Left ventricle myocardium inferior (tissue), 1 donor: ENCODE measurements at places on chromosomes 3 and 15. TPM values are rescaled to one million over a fixed set of nuclear protein-coding genes. Genes with fewer than 3 reads are reported as not detected.
A peak's percentile ranks its signal among the peaks of the same experiment; 100 is the strongest.

The NPAP1 gene
- total RNA-seq = not detected

The MESP1 gene
- total RNA-seq = 8.4 TPM

The WWTR1 gene
- 39.1 TPM for total RNA-seq

The GPR156 gene
- not detected for total RNA-seq

The RLBP1 gene
- total RNA-seq = not detected

DNA sequence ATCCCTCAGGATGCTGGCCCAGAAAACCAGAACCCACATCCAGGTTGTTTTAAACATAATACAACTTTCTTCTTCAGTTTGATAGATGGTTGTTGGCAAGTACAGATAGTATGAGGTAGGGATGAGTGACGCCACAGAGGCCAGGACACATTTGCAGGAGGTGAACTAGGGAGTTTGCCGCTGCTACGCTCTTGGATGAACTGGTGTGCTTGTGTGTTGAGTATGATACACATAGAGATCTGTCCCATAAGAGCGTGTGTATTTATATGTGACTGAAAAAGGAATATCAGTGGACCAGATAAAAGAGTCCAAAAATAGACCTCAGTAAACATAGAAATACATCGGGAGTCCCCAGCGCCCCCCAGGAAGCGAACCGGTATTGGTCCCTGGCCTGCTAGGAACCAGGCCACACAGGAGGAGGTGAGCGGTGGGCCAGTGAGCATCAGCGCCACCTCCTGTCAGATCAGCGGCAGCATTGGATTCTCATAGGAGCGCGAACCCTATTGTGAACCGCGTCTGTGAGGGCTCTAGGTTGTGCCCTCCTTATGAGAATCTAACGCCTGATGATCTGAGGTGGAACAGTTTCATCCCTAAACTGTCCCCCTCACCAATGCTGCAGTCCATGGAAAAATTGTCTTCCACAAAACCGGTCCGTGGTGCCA, 98.1 kb downstream of the LRRK1 start:
- peaks cover 4% of the 10 kb centered on the region for H3K27me3 ChIP-seq
- DNase-seq = no peak
- peaks cover 7% of the 10 kb centered on the region for H3K4me1 ChIP-seq

- no peaks in the 10 kb centered on the region for H3K36me3 ChIP-seq
- DNase-seq = no peak
- no peaks in the 10 kb centered on the region for H3K27me3 ChIP-seq
Measured at GRCh38 chr3:104066658-104067057, 1300.1 kb upstream of the ALCAM start.

DNA sequence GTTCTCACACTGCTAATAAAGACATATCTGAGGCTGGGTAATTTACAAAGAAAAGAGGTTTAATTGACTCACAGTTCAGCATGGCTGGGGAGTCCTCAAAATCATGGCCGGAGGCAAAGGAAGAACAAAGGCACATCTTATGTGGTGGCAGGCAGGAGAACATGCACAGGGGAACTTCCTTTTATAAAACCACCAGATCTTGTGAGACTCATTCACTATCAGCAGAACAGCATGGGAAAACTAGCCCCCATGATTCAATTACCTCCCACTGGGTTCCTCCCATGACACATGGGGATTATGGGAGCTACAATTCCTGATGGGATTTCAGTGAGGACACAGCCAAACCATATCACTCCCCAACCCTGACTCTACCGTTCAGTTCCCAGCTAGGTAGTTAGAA, 59.7 kb upstream of the MINAR1 start:
- no peaks in the 10 kb centered on the region for H3K36me3 ChIP-seq
- no peak overlapping the region for H3K27ac ChIP-seq
- H3K4me3 ChIP-seq = no peak overlapping the region
- no peaks in the 10 kb centered on the region for H3K4me1 ChIP-seq

GRCh38 chr3:125602752-125603649, 7.7 kb upstream of the OSBPL11 start:
- H3K4me3 ChIP-seq = no peak overlapping the region
- no peaks in the 10 kb centered on the region for H3K36me3 ChIP-seq
- H3K27me3 ChIP-seq = no peaks in the 10 kb centered on the region
- H3K4me1 ChIP-seq = no peaks in the 10 kb centered on the region
- no peak overlapping the region for H3K27ac ChIP-seq

GRCh38 chr3:112482675-112483074, 16.6 kb downstream of the BTLA start:
- no peak overlapping the region for H3K4me3 ChIP-seq
- no peaks in the 10 kb centered on the region for H3K36me3 ChIP-seq
- no peak for DNase-seq
- H3K4me1 ChIP-seq = no peaks in the 10 kb centered on the region
- no peak overlapping the region for H3K27ac ChIP-seq

- H3K4me3 ChIP-seq = no peak overlapping the region
- no peaks in the 10 kb centered on the region for H3K36me3 ChIP-seq
- peaks cover 21% of the 10 kb centered on the region for H3K4me1 ChIP-seq
- no peak for DNase-seq
Measured at GRCh38 chr3:138842483-138843188, 7.9 kb upstream of the PIK3CB start.

GRCh38 chr3:161100994-161101393, 4.2 kb downstream of the B3GALNT1 start:
- no peak for DNase-seq
- no peaks in the 10 kb centered on the region for H3K27me3 ChIP-seq
- peaks cover 82% of the 10 kb centered on the region for H3K4me1 ChIP-seq
- peak overlapping the region; percentile 91 for H3K27ac ChIP-seq
- H3K36me3 ChIP-seq = peaks cover 35% of the 10 kb centered on the region

GRCh38 chr15:90097475-90097874, 4.8 kb downstream of the IDH2 start:
- peak overlapping the region; percentile 98 for H3K27ac ChIP-seq
- no peaks in the 10 kb centered on the region for H3K36me3 ChIP-seq
- DNase-seq = no peak
- no peaks in the 10 kb centered on the region for H3K27me3 ChIP-seq
- H3K4me3 ChIP-seq = peak overlapping the region; percentile 13
- peaks cover 87% of the 10 kb centered on the region for H3K4me1 ChIP-seq

- H3K27me3 ChIP-seq = no peaks in the 10 kb centered on the region
- H3K27ac ChIP-seq = no peak overlapping the region
- H3K4me1 ChIP-seq = peaks cover 3% of the 10 kb centered on the region
- no peak overlapping the region for H3K4me3 ChIP-seq
- no peaks in the 10 kb centered on the region for H3K36me3 ChIP-seq
- no peak for DNase-seq
Measured at GRCh38 chr3:174958671-174959328, 99.7 kb downstream of the NAALADL2 start.

DNA sequence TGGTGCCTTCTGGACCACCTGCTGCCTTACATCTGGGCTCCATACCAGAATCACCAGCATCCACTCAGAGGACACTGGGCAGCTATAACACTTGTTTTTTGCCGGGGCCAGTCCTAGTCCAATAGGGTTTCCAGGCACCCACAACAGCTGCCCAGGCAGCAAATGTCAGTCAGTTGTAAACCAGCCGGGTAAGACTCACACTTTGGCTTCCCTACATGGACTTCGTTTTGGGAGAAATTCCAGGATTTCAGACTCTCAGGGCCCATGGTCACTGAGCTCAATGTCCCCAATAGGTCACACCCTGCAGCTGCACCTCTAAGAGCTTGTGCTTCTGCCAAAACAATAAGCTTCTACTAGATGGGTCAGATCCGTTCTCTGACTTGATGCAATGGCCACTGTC, 83.8 kb downstream of the FAM174B start:
- no peak overlapping the region for H3K4me3 ChIP-seq
- H3K4me1 ChIP-seq = peaks cover 21% of the 10 kb centered on the region
- no peaks in the 10 kb centered on the region for H3K27me3 ChIP-seq
- no peak overlapping the region for H3K27ac ChIP-seq
- no peak for DNase-seq

GRCh38 chr3:182632077-182632393, 161.3 kb upstream of the ATP11B start:
- H3K27ac ChIP-seq = no peak overlapping the region
- H3K4me1 ChIP-seq = no peaks in the 10 kb centered on the region
- H3K36me3 ChIP-seq = no peaks in the 10 kb centered on the region
- H3K27me3 ChIP-seq = peaks cover 1% of the 10 kb centered on the region
- H3K4me3 ChIP-seq = no peak overlapping the region
- DNase-seq = no peak
